Lung (tissue), 17 donors: ENCODE measurements at places on chromosomes 13 and 19. TPM values are rescaled to one million over a fixed set of nuclear protein-coding genes. Genes with fewer than 3 reads are reported as not detected.

GRCh38 chr19:16885166-16885565 is 3.6 kb upstream of the F2RL3 start:
- DNase-seq: no peak

- DNase-seq: peak; percentile 98
These were observed 2.1 kb downstream of the DAPK3 start for GRCh38 chr19:3968556-3969434.

IL17D gene
- total RNA-seq: 1.5 TPM

SPTBN4 gene
- 0.80 TPM for total RNA-seq

DNA sequence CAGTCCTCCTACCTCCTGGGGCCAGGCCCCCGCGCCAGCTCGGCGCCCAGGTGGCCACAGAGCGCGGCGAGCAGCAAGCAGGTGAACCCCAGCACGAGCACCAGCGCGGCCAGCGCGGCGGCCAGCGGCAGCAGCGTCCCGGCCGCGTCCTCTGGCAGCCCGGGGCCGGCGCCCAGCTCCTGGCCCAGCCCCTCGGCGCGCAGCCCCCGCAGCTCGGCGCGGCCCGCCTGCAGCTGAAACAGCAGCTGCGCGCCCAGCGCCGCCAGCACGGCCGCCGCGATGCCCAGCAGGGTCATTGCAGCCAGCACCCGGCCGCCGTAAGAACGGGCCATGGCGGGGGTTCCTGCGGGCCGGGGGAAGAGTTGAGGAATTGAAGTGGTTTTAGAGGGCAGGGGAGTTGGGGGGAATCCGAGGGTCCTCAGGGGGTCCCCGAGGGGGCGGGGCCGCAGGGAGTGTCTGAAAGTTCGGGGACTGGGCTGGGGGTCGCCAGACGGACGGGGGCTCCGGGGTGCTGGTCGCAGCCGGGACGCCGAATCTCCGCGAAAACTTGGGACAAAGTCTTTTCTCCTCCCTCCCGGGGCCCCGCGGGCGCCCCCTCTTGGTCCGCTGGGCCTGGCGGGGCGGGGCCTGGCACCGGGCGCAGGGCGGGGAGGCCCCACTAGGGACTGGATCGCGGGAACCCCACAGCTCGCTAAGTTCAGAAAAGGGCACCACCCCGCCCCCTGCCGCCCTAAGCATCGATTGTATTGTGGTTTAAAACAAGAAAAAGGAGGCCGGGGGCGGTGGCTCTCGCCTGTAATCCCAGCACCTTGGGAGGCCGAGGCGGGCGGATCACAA is at the start of gene TMEM221:
Gene TMEM221, minus strand, starts transcription at position 538 of the 837 bp plus-strand sequence. Its CDS starts 206 bp downstream, at position 332.
- DNase-seq: peak; percentile 35

DNA sequence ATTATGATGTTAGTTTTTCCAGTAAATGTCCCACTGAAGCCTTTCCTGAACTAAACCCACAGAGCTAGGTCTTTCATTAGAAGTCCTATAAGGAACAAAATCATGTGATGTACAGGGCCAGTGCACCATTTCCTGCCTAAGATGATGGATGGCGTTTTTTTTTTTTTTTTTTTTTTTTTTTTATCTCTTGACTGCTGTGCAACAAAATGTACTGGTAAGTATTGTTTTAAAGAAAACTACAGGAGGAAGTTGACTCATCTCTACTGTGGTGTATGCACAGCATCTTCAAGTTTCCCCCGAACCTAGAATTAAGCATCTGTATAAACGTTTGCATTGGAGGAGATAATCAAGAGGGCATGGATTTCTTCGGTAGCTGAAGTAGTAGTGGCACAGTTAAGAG is 197.5 kb downstream of the NBEA start:
- no peak for DNase-seq

GRCh38 chr19:291006-291521 is at the start of gene PLPP2:
Gene PLPP2, minus strand, starts transcription at chr19:291403. Its CDS starts 67 bp downstream, at chr19:291336.
- no peak for DNase-seq

GRCh38 chr13:71039440-71039839 is 827.6 kb downstream of the DACH1 start:
- DNase-seq: no peak

DNA sequence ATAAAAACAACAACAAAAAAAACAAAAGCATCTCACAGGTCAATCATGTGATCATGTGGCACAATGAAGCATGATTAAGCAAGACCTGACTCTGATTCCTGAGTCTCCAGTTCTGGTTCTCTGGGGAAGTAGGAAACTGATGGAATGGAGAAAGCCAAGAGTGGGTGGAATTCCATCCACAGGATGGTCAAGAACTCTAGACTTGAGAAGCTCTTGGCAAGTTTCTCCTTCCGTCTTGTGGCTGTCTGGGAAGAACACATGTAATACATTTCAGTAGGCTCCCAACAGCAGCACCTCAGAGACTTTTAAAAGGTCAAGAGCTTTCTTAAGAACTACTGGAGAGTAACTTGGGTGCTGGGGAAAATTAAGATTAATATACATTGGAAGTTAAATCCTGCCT is 78.6 kb upstream of the TSHZ3 start:
- no peak for DNase-seq

DNA sequence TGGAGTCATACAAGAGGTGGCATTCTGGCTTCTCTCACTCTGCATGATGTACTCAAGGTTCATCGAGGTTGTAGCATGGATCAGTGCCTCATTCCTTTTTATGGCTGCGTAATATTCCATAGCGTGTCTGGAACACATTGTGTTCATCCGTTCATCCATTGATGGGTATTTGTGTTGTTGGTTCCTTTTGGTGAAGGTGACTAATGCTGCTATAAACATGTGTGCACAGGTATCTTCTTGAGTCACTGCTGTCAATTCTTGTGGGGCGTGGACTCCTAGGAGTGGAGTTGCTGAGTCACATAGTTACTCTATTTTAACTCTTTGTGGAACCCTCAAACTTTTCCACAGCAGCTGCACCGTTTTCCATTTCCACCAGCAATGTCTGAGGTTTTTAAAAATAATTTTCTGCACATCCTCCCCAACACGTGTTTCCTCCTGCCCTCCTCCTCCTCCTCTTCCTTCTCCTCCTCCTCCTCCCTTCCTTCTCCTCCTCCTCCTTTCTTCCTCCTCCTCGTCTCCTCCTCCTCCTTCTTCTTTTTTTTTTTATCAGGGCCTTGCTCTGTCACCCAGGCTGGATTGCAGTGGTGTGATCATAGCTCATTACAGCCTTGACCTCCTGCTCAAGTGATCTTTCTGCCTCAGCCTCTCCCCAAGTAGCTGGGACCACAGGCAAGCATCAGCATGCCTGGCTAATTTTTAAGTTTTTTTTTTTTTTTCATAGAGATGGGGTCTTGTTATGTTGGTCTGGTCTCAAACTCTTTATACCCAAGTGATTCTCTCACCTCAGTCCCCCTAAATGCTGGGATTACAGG is 2.0 kb upstream of the TMEM221 start:
- no peak for DNase-seq

GRCh38 chr13:30607908-30608307 is 9.8 kb upstream of the USPL1 start:
- no peak for DNase-seq

DNA sequence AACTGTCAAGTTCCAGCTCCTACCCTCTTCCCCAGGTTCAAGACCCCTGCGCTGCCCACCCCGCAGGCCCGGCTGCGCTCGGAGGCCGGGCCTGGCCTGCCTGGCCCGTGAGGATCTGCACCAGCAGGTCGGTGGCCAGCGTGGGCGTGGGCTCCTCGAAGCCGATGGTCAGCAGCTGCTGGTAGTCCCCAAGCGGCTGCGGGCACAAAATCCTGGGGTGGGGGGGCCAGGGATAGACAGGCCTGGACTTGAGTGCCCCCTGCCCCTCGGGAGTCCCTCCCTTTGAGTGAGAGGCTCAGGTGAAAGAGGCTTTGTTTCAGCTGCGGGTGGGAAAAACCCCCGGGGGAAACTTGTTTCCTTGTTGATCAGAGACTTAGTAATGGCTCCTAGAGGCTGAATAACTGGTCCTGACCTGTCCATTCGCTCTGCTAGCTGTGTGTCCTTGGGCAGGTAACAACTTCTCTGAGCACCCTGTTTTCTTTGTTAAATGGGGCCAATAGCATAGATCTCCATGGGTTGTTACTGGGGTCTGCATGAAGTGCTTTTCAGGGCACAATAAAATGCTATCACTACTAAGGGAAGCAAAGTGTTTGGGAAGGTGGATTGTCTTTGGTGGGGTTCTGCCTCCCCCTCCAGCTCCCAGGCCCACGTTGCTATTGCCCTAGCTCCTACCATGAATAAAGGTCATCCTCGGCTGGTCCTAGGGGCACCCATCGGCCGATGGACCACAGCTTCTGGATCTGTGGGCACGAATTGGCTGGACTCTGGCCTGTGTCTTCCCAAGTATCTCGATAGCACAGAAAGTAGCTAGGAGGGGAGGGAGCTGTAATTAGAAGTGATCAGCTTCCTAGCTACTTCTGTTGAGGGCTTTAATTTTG is 3.5 kb downstream of the C19orf67 start:
- DNase-seq: no peak

- no peak for DNase-seq
These were observed 34.8 kb upstream of the ANKRD10 start for GRCh38 chr13:110949628-110950027.

SGCG gene
- total RNA-seq: 1.8 TPM

DNA sequence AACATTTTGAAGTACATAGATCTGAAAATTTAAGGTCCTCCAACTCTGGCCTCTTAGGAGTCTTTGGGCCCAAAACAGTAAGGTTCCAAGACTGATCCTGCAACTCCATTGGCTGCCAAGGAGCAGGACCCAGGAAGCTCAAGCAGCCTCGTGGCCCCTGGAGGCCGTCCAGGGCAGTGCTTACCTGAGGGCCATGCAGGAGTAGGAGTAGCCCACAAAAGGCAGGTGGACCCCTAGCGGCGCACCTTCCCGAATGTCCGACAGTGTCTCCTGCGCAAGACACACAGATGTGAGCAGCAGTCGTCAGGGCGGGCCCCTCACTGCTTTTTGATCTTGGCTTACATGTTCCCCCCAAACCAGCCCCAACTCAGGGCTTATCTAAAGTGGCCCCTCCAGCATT is 5.7 kb upstream of the SIX5 start:
- DNase-seq: peak; percentile 67

- DNase-seq: no peak
These were observed 56.8 kb downstream of the KCNC3 start for GRCh38 chr19:50272263-50272897.

ATXN8OS gene
- not detected for total RNA-seq

DNA sequence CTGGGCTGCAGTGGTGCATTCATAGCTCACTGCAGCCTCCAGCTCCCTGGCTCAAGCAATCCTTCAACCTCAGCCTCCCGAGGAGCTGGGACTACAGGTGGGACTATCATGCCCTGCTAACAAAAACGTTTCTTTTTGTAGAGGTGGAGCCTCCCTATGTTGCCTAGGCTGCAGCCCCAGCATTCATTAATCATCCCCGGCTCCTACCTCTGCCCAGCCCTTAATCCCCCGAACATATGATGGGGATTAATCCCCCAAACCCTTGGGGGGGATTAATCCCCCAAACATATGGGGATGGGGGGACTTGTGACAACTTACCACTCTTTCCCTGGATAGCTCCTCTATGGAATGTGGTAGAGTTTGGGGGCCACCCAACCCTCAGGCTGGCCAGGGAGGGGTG is 45.9 kb downstream of the SUGP2 start:
- DNase-seq: no peak

GRCh38 chr19:9165261-9165660 is 13.5 kb upstream of the OR7D2 start:
- no peak for DNase-seq

DNA sequence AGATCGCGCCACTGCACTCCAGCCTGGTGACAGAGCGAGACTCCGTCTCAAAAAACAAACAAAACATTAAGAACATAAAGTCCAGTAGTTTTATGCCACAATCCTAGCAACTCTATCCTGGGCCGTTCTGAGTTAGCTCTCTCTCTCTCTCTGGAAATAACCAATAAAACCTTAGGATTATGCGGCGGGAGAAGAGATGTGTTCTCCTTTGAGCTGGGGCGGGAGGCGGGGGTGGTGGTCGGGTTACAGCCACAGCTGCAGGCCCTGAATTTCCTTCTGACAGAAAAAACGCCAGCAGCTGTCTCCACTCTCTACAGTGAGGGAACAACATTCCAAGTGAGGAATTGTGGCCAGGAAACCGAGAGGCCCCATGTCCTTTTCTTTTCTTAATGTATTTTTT is 9.1 kb upstream of the PNMA8A start:
- DNase-seq: peak; percentile 99

DNA sequence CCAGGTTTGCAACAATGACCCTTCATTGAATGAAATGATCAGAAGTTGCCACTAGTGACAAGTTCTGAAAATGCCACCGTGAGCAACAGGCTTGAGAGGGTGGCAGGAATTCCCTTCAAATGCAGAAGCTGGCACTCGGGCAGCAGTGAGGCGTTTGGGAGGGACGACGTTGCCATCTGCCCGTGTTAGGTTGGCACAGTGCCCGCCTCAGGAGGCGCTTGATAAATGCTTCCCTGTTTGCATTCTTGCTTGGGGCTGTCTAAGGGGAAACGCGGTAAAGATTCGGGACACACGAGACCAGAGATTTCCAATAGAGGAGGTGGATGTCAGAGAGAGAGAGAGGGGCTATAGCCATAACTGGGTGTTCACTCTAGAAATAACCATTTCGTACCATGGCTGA is 101.9 kb downstream of the TEX29 start:
- DNase-seq: no peak

- DNase-seq: no peak
These were observed 22.0 kb downstream of the CERS4 start for GRCh38 chr19:8231073-8231604.

DNA sequence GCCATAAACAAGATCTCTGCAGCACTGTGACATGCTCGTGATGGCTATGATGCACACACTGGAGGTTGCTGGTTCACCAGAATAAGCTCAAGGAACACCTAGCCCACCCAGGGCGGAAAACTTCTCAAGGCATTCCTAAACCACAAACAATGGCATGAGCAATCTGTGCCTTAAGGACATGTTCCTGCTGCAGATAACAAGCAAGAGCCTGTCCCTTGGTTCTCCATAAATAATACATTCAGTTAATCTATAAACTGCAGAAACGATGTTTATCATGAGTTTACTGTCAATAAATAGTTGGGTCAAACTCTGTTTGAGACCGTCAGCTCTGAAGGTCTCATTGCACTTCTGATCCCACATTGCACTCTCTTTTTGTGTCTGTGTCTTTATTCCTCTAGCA is 18.6 kb upstream of the ZNF266 start:
- no peak for DNase-seq

GRCh38 chr19:33406521-33407139 is 33.1 kb downstream of the CEBPG start:
- DNase-seq: peak; percentile 70
